NCI-H2029 treated with DMSO at 0.1 percent for 48 hours (cell line): ENCODE measurements at places on chromosomes 7 and 10.

- DNase-seq: no peak
These were observed 690.5 kb downstream of the PARD3 start for GRCh38 chr10:34124522-34125035.

DNA sequence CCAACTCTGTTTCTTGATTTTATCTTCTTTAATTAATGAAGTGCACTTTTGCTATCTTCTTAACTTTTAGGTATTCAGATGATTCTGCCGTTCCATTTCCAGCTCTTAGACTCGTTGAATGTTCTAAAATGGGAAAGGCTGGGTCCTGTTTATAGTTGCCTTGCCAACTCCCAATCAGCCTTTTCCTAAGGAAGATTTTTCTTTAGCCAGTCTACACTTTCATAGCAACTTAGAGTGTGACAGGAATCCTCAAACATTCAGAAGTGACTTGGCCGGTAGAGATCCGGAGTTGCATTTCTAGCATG, 23.0 kb upstream of the TRIL start:
- no peak for DNase-seq

DNA sequence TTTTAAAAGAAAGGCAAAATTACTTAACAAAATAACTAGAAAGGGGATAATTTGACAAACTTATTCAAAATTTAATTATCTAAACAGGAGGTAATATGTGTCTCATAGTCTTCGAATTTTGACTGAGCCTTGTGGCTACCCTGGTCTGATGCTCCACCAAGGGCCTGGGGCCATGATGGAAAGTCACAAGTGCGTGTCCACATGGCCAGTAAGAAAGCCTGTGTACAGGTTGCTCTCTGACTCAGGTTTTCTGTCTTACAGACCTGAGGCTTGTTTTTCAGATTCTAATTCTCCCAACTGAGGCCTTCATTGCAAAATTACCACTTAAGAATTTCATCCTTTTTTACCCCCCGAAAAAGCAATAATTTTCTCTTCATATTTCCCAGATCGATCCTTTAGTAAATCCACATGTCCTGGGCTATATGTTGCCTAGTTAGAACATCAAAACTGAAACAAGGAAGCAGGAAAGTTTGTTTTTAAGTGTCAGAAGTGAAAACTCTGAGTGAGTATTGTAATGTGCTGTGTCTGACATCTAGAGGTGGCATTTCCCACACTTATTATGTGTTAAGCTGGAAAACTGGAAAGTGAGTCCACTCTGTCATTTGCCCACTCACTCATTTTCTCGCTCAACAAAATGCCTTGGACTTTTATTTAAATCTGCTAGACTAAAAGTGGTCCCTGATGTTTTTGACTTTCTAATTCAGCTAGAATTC, 10.0 kb downstream of the CYP3A43 start:
- no peak for DNase-seq

- no peak for DNase-seq
These were observed 154.0 kb upstream of the KLF14 start for GRCh38 chr7:130887957-130888371.

- no peak for DNase-seq
These were observed 92.0 kb upstream of the BMPER start for GRCh38 chr7:33813331-33813730.

DNA sequence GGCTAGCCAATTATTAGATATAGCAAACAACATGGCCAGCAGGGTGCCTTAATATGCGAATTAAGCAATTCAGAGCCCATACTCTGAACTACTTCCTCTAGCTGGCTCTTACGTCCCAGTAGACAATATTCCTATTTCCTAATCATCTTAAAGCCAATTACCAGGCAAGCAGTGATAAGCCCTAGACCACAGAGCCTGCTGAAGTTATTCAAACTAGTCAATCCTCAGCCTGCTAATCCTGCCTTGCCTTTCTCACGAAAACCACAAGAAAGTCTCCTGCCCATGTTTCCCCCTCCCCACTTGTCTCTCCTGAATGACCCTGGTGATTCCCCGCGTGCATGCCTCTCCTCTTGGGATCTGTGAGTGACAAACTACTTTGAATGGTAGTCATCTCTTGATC, 86.8 kb upstream of the CACNA2D1 start:
- DNase-seq: no peak

DNA sequence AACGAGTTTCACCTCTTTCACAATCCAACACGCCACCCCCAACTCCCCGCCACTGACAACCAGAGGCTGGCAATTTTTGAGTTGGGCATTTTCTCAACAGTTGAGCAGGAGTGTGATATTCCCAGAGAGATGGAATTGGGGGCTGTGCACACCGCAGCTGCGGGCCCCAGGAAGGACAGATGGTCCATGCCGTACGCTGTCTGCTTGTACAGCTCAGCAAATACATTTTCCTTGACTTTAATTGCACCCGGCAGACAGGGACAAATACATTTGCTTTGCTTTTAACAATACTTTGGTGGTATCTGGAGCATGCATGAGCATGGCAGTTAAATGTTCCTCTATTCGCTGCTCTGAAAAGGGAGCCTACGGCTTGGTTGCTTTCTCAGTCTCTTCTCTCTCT, 354.2 kb upstream of the DPP6 start:
- no peak for DNase-seq

- no peak for DNase-seq
These were observed 808 bp downstream of the C10orf71 start for GRCh38 chr10:49299816-49300139.

DNA sequence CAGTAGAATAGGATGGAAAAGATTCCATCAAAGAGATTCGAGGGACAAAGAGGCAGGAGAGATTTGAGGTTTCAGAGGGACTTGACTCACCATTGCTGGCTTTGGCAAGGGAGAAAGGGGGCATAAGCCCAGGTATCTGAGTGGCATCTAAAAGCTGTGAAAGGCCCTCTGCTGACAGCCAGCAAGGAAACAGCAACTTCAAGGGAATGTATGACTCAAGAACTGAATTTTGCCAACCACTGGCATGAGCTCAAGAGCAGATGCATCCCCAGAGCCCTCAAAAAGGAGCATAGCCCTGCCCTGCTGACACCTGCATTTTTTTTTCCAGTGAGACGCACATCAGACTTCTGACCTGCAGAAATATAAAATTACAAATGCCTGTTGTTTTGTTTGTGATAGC, 19.6 kb upstream of the ADAM12 start:
- no peak for DNase-seq

DNA sequence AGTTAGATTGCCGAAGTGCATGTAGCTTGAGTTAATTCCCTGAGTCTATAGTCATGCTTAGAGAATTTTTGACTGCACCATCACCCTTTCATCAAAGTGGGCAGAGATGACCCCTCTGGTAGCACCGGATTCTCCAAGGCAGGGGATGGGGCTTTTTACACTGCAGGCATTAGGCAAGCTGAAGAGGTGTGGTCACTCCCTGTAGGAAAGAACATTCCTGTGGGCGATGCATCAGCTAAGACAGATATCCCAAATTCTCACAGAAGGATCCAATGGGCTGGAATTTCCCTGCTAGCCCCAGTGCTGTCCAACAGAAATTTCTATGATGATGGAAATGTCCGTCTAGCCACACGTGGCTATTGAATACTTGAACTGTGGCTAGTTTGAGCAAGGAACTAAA, 118.2 kb downstream of the ADAM12 start:
- DNase-seq: no peak

- no peak for DNase-seq
These were observed 6.5 kb downstream of the ARHGAP22 start for GRCh38 chr10:48598243-48598935.
